ENCODE measurements at places on chromosomes 13 and 19.

DNA sequence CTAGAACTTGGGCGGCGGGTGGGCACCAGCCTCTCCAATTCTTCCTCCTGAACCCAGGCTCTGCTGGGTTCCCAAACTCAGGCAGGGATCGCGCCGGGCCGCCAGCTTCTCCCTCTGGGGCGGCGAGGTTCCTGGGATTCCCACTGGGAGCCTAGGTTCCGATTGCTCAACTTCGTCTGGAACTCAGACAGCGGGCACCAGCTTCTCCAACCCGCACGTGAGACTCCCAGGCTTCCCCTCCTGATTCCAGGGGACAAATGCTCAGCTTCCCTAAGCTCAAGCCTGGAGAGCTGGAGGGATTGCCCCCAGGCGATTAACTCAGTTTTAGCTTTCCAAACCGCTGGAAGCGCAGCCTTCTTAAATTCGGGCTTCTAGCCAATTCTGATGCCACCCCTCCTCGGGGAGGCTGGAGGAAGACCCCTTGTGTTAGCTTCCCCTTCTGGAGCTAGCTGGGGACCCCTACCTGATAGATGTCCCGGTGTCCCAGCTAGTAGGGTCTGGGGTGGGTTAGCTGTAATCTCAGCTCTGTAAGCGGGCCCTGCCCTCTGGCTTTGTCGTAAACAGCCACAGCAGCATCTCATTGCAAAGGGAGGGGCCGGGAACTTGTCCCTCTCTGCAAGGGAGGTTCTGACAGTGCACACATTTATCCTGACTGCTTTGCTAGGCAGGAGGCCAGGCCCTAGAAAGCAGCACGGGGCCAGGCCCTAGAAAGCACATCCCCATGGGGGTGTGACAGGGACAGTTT lies 671 bp downstream of the MCOLN1 start:
- peak overlapping the region; percentile 78 for H3K4me3 ChIP-seq
- peaks cover 4% of the 10 kb centered on the region for H3K36me3 ChIP-seq
- H3K27me3 ChIP-seq: no peaks in the 10 kb centered on the region
- H3K4me1 ChIP-seq: peaks cover 12% of the 10 kb centered on the region
- no peak overlapping the region for H3K27ac ChIP-seq
- DNase-seq: no peak

DNA sequence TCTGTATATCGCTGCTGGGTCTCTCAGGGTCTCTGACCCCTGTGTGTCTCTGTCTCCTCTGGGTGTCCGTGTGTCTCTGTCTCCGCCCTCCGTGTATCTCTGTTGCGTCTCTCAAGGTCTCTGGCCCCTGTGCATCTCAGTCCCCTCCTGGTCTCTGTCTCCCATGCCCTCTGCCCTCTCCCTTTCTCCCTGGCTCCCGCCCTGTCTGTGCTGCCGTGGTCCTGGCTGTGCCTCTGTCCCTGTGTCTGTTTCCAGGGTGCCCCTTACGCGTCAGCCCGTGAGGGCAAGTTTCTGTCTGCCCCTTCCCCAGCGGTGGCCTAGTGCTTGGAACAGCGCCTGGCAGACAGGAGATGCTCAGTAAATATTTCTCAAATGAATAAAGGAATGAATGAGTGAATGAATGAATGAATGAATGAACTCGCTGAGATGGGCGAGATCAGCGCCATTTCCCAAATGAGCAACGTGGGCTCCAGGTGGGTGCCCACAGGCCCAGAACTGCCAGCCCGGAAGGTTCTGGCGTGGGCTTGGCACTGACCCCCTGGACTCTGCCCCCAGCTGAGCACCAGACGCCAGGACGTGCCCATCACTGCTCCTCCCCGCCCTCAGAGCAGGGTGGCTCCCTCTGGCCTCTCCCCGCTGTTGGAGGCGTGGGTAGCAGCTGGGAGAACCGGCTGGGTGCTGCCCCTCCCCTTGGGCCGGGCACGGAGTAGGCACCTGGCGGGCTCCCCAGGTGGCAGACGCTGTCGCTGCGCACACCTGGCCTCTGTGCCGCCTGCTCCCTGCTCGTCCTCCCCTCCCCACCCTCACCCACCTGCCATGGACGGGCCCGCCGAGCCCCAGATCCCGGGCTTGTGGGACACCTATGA lies at the start of gene SULT2B1:
Gene SULT2B1 (plus strand): TSS at position 736 of the 866 bp plus-strand sequence. CDS start 81 bp downstream, at position 817.
- H3K4me3 ChIP-seq: no peak within 1 kb of the TSS
- no peaks in the 10 kb centered on the region for H3K36me3 ChIP-seq
- DNase-seq: no peak
- peaks cover 29% of the 10 kb centered on the region for H3K4me1 ChIP-seq
- no peak within 1 kb of the TSS for H3K27ac ChIP-seq
- H3K27me3 ChIP-seq: peaks cover 3% of the 10 kb centered on the region

GRCh38 chr19:14830702-14831101 lies 4.3 kb downstream of the OR7A5 start:
- no peaks in the 10 kb centered on the region for H3K27me3 ChIP-seq
- no peaks in the 10 kb centered on the region for H3K36me3 ChIP-seq
- no peak overlapping the region for H3K27ac ChIP-seq
- no peak for DNase-seq

DNA sequence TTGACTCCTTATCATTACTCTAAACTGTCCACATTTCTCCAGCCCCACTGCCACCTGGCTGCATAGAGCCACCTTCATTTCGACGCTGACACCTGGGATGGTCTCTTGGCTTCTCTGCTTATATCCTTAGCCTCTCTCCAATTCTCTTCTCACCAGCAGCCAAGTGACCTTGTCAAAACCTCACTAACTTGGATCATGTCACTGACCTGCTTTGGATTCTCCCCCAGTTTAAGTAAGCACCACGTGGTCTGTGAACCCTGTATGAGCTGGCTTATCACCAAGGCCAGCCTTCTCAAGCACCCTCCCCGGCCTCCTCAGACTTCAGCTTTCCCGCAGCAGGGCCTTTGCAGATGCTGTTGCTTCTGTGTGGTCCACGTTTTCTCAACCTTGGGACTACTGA lies 12.3 kb upstream of the GGACT start:
- H3K4me3 ChIP-seq: no peak overlapping the region
- no peaks in the 10 kb centered on the region for H3K27me3 ChIP-seq

DNA sequence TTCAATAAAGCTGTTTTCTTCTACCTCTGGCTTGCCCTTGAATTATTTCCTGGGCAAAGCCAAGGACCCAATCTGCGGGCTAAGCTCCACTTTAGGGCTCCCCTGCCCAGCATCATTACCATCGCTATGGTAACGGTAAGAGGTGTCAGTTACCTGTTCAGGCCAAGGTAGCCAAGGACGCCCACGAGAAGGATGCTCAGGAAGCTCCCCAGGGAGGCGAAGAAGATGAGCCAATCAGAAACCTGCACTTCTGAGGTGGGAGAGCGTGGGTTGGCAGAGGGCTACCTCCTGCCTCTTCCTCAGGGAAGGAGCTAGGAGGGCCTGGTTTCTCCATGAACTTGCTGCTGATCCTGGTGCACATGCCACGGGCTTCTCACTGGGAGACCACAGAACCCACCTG lies 24.7 kb downstream of the IL12RB1 start:
- H3K4me3 ChIP-seq: no peak overlapping the region
- H3K36me3 ChIP-seq: no peaks in the 10 kb centered on the region
- H3K4me1 ChIP-seq: no peaks in the 10 kb centered on the region
- DNase-seq: no peak
- H3K27me3 ChIP-seq: no peaks in the 10 kb centered on the region
- no peak overlapping the region for H3K27ac ChIP-seq

- no peaks in the 10 kb centered on the region for H3K27me3 ChIP-seq
- no peak overlapping the region for H3K27ac ChIP-seq
- H3K36me3 ChIP-seq: no peaks in the 10 kb centered on the region
- DNase-seq: no peak
- no peak overlapping the region for H3K4me3 ChIP-seq
Observed at GRCh38 chr13:83798731-83799130, 83.5 kb downstream of the SLITRK1 start.

DNA sequence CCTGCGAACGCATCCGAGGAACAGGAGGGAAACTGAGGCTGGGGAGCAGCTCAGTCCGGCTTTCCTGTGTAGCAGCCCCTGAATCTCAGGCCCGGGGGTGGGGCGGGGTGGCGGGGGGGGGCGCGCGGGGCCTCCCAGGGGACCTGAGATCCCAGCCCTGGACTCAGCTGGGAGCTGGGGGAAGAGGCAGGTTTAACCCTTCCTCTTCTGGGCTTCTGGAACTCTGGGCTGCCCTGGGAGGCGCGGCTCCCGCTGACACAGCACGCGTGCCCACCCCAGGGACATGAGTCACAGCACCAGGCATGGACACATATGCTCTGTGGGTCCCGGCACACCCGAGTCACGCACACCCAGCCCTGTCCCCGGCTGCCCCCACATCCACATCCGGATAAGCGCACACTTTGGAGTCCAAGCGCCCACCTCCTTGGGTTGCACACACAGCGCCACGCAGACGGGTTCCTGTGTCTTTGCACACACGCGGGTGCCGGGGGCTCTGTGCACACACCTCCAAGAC lies 3.5 kb upstream of the CIRBP start:
- H3K4me1 ChIP-seq: peaks cover 58% of the 10 kb centered on the region
- H3K4me3 ChIP-seq: peak overlapping the region; percentile 11
- H3K27me3 ChIP-seq: peaks cover 4% of the 10 kb centered on the region
- H3K27ac ChIP-seq: peak overlapping the region; percentile 52
- peaks cover 7% of the 10 kb centered on the region for H3K36me3 ChIP-seq

DNA sequence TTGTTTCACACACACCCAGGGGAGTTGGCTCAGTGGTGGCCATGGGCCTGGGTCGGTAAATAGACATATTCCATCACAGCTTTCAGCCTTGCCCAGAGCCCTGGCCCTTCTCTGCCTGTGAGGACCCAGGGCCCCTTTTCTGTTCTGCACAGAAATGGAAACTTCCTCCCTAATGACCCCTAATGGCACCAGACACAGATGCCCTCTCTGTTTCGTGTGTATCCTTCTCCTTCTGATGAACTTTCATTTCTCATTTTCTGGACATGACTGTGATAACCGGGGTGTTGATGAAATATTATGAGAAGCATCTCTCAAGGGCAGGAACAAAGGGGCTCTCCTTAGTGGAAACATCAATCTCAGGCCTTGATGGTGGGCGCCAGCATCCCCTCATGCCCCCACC lies 12.8 kb downstream of the LILRA1 start:
- H3K4me1 ChIP-seq: no peaks in the 10 kb centered on the region
- no peak overlapping the region for H3K27ac ChIP-seq
- H3K27me3 ChIP-seq: no peaks in the 10 kb centered on the region
- H3K4me3 ChIP-seq: no peak overlapping the region

GRCh38 chr19:50817941-50818858 lies 5.4 kb downstream of the KLK1 start:
- peaks cover 33% of the 10 kb centered on the region for H3K27me3 ChIP-seq
- DNase-seq: no peak
- peak overlapping the region; percentile 46 for H3K4me3 ChIP-seq
- H3K36me3 ChIP-seq: no peaks in the 10 kb centered on the region

GRCh38 chr13:21557995-21558394 lies 46.0 kb downstream of the MICU2 start:
- no peaks in the 10 kb centered on the region for H3K27me3 ChIP-seq
- H3K4me3 ChIP-seq: no peak overlapping the region
- no peak overlapping the region for H3K27ac ChIP-seq
- no peaks in the 10 kb centered on the region for H3K4me1 ChIP-seq

DNA sequence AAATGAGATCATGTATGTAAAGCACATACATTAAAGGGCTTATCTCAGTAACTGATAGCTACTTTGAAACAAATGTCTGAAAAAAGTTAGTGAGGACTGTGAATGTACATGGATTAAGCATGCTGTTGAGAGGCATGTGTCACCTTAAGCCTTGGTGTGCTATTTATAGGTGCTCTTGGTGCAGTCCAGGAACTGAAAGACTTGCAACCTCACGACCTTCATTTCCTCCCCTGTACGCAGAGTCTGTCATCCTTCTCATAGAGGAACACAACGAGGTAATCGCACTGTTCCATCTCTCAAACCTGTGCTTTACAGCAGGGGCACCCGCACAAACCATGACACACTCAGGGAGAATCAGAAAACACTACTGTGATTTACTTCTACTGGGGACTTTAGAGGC lies 65.6 kb downstream of the UFM1 start:
- H3K4me3 ChIP-seq: no peak overlapping the region
- H3K27me3 ChIP-seq: no peaks in the 10 kb centered on the region
- no peaks in the 10 kb centered on the region for H3K36me3 ChIP-seq

- no peaks in the 10 kb centered on the region for H3K27me3 ChIP-seq
- no peaks in the 10 kb centered on the region for H3K4me1 ChIP-seq
- DNase-seq: no peak
- H3K4me3 ChIP-seq: no peak overlapping the region
Observed at GRCh38 chr13:98110749-98111148, 32.1 kb upstream of the FARP1 start.

DNA sequence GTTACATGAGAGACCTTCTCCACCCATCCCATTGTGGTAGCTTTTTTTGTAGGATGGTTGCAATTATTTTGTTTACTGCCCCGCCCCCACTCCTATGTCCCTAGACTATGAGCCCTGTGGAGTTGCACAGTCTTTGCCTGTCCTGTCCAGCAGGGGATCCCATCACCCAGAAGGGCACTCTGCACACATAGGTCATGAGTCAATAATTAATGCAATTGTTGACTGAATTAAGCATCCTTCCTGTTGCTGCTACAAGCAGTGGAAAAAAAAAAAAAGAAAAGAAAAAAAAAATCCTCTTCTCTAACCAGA lies 14.2 kb downstream of the C19orf81 start:
- H3K27me3 ChIP-seq: peaks cover 33% of the 10 kb centered on the region
- DNase-seq: no peak
- no peaks in the 10 kb centered on the region for H3K4me1 ChIP-seq
- no peaks in the 10 kb centered on the region for H3K36me3 ChIP-seq
- no peak overlapping the region for H3K27ac ChIP-seq

DNA sequence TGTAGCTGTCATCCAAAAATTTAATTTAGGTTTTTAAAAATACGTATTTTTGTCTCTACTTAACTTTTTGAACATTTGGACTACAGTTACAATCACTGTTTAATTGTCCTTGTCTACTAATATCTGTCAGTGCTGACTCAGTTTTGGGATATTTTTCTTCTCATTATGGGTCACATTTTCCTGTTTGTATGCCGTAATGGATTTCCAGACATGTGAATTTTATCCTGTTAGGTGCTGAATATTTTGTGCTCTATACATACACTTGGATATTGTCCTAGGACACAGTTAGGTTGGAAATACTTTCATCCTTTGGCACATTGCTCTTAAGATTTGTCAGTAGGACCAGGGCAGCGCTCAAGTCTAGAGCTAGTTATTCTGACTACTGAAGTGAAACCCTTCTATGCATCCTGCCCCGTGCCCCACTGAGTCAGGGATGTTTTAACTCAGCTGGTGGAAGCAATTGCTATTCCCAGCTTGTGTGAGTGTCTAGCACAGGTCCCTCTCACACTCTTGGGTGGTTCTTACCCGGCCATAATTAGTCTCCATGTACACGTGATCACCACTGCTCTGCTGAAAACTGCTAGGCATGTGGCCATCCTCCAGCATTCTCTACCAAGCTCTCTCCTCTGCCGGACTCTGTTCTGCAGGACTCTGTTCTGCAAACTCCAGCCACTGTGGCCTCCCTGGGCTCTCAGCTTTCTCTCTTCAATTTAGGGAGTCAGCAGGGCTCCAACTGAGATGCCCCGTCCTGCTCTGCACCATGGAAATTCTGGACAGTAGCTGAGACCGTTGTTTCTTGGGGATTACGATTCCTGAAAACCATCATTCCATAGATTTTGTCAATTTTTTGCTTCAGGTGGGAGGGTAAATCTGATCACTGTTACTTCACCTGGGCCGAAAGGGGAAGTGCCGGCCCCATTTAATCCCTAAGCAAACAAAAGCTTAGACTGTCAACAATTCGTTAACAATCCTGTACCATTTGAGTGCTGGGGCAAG lies 11.1 kb downstream of the PROZ start:
- no peaks in the 10 kb centered on the region for H3K4me1 ChIP-seq
- no peaks in the 10 kb centered on the region for H3K27me3 ChIP-seq
- no peak overlapping the region for H3K27ac ChIP-seq
- no peak overlapping the region for H3K4me3 ChIP-seq
